ENCODE measurements at places on chromosomes 4 and X.

- no peak for DNase-seq
These were observed 548.4 kb downstream of the KLHL13 start for GRCh38 chrX:117568238-117568637.

DNA sequence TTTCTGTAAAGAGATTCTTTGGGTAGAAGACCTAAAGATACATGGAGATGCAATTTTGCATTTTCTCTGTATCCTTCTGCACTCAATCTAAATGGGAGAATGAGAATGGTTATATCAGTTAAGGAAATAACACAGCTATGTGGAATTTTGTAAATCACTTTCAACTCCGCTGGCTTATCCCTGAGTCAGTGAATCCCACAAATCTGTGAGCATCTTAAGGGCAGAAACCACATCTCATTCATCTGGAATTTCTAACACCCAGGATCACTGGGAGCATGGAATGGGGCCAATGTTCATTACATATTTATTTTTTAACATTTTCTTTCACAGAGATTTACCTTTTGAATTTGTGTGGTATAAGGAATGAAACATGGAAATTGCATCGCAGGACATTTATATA lies 167.8 kb downstream of the CFAP47 start:
- no peak for DNase-seq

GRCh38 chr4:19473569-19473968 lies 778.1 kb upstream of the SLIT2 start:
- no peak for DNase-seq

- no peak for DNase-seq
These were observed 128.6 kb upstream of the FTHL17 start for GRCh38 chrX:31200430-31200829.

DNA sequence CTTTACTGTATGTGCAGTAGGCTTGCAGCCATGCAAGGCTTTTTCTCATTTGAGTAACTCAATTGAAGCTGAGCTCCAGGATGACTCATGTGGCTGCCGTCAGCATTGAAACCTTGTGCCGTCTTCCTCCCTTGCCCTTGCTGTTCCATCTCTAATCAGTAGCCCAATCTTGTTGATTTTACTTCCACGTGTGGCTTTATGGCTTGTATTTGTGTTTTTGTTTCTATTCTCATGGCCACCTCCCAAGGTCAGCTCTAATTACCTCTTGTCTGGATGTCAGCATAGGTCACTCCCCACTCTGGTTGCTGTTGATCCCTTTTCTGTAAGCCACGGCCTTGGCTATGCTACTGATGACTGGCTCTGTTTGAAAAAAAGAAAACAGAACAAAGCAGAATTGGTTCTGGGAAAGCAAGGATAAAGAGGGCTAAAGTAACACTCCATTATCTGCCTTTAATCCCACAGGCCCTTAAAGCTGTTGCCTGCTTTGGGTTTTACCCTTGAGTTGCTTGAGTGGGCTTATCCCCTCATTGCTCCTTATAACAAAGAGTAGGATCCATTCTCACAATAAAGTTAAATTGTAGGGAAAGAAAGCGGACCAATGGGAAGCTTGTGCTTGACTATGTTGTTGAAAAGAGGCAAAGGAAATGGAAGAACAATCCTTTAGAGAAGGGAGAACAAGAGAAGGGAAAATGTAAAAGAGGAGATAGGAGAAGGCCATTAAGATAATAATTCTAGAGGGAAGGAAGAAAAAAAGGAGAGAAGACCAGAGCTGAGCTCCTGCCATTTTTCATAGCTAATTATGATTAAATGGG lies 173.9 kb upstream of the PGRMC2 start:
- no peak for DNase-seq

DNA sequence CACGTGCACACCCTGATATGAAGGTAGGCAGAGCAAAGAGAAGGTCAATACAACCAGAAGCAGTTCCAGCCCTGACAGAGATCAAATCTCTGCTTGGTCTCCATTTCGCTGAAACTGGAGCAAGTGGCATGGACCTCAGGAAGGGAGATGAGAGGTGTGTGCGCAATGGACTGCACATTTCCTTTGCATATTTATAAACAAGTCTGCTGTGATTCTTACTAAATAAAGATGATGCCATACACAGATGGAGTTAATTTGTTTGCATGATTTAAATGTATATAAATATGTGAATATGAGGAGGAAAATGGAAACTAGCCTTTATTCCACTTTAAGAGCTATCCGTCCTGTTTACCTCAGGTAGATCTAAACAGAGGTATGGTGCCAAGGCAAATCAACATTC lies 2.1 kb upstream of the SCRG1 start:
- DNase-seq, result no peak

- no peak for DNase-seq
These were observed 168.7 kb upstream of the PPP1R2C start for GRCh38 chrX:42946544-42947194.

DNA sequence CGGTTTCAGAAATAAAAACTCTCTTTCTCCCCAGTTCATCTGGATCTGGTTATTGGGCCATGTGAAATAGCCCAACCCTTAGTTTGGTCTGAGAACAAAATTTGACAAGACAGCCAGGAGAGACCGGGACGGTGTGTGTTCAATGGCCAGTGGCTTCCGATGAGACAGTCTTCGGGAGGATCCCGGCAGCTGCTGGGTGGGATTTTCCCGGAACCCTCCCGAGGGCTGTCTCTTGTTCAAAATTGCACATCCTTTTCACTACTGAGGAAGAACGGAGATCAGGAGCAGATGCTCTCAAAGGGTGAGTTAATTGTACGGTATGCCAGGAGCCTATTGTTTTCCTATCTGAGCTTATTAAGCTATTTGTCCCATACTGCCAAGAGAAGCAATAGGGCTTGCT lies 166.5 kb downstream of the PRR32 start:
- DNase-seq, result no peak

GRCh38 chr4:41573502-41574001 lies 35.6 kb downstream of the LIMCH1 start:
- no peak for DNase-seq

DNA sequence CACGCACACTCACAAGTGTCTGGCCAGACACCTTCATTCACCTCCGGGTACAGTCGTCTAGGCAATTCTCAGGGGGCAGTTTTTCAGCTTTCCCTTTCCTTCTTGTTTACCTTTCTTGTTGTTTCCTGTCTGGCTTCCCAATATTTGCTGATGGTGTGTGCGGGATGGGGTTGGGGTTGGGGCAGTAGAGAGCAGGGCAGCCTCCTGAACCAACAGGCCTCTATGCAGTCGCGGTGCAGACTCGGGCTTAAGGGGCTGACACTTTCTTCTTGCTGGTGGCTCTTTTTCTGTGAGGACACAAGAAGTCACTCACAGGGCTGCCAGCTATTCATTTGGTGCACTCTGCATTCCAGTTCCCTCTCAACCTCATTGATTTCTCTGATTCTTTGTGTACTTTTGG lies 56.4 kb downstream of the NBDY start:
- no peak for DNase-seq

- DNase-seq, result no peak
These were observed 10.3 kb upstream of the SLC10A4 start for GRCh38 chr4:48472794-48473193.

- no peak for DNase-seq
These were observed 371.8 kb upstream of the NR3C2 start for GRCh38 chr4:148814030-148814429.

GRCh38 chrX:46407753-46408130 lies 137.5 kb downstream of the ZNF674 start:
- DNase-seq, result no peak

- DNase-seq, result no peak
These were observed 22.3 kb downstream of the TEC start for GRCh38 chr4:48247142-48247877.

DNA sequence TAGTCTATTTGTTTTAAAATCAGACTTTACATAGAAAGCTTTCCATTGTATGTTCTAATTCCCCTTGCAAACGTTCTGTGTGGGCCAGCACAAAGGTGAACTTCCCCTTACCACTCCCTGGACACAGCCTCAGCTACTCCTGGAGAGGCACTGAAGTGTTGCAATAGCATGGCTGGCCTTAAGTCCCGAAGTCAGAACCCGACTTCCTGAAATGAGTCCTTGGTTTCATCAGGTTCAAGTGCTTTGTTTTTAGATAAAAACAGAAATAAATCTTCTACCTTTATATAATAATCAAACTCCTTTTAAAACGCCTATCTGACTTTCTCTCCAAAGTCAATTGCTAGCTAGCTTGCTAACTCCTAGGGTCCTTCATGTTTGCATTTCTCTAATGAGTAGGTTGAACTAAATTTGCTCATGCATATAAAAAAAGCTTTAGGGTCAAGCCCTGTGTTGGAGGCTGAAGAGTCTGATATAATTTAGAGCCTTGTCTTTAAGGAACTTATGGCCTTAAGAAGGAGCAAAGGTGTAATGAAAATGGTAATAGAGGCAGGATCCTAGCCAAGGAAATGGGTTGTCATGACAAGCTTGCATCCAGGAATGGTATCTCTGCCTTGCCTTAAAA lies 9.0 kb downstream of the BMP3 start:
- DNase-seq, result no peak

DNA sequence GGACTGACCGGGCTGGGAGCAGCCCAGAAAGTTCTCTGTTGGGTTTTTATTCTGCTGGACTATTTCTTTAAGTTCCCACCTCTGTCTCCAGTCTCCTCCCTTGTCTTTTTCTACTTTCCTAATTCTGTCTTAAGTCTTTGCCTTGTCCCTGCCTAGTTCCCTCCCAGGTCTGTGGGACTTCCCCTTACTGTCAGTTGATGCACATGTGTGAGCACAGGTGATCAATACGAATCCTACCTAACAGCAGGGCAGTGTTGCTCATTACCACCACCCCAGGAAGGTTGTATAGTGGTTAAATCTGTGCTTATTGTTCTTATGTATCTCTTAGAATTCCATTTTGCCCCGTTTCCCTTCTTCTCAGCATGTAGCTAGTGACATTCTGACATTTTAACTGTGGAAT lies 62.1 kb downstream of the GALNTL6 start:
- DNase-seq, result no peak

DNA sequence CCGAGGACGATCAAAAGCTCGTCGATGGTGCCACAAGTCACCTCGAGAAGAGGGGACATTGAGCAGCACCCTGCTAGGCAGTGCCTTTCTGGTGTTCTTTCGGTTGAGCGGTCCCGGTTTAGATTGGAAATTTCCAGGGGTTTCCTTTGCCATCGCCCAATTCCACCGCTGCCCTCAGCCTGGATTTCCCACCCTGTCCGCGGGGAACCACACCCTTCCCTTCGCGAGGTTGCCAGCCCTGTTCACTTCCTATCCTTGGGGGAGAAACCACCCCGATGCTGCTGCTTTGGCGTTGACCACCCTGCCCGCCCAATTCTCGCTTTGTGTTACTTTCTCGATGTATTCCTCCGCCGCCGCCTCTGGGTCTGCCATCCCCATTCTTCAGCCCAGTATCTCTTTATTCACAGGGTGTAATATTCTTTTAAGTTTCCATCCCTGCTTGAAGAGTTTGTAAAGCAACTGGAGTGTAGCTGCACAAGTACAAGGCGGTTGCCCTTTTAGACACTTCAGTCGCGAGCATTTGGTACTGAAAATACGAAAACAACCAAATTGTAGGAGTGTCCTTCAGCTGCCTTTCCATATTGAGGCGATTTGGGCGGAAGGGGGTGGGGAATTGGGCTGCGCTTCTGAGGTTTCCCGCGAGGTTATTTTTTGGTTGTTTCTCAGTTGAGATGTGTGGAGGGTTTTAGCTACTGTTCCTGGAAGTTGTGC lies 1.1 kb downstream of the OGT start:
- peak; percentile 58 for DNase-seq

- DNase-seq, result no peak
These were observed 13.9 kb upstream of the BMPR1B start for GRCh38 chr4:94743838-94744237.

GRCh38 chr4:167117273-167117672 lies 117.0 kb downstream of the SPOCK3 start:
- DNase-seq, result no peak

DNA sequence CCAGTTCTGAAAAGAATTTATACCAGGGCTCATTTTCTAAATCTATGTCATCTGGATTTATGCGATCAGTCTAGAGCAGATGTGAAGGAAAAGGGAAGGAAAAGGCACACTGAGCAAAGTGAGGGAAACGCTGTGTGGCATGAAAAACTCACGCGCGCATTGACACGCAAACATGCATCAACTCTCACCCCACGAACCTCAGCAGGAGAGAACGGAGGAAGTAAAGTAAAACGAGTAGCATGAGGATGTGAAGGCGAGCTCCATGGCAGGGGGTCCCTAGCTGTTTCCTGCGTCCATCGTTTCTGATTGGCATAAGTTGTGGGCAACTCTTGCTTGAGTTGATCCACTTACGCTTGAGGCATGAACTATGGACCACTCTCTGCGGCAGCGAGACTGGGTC lies 102.8 kb upstream of the PDLIM3 start:
- no peak for DNase-seq

DNA sequence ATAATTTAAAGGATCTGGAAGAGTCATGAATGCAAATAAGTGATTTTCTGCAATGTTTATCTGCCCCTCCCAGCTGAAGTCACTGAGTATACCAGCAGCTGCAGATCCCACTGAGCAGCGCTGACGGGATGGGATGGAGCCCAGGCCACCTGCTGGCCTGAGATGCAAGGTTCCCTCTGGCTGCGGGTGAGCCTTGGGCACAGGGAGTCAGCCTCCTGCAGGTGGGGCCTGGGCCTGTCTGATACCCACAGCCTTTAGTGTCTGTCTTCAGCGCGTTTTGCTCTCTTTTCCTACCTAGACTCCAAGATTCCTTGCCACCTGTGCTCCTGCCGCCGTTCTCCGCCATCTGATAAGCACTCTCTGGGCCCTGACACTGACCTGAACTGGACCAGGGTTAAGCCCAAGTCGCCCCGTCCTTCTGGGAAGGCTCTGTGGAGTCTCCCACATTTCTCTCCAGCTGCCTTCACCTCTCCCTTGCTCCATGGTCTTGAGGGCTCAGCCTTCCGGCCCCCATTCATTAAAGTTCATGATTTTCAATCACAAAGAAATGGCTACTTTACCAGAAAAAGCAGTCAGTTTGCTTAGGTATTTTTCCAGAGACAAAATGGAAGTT lies 223.1 kb upstream of the FAT1 start:
- no peak for DNase-seq

GRCh38 chr4:58064653-58065052 lies 954.5 kb upstream of the IGFBP7 start:
- DNase-seq, result no peak

DNA sequence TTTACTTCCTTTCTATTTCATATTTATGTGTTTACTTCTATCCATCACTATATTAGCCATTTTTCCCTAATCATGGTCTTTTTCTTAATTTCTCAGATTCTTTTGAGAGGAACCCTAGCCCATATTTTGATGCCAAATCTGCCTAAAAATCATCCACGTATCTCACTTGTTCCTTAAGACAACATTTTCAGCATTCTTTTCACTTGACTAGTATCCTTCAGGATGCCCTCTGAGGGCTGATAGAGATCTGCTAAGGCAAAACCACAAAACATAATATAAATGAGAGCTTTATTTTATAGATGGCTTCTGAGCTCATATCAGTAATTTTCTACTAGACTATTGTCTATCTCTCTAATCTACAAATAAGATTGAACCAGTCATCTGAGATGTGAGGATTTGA lies 341.9 kb downstream of the GPM6A start:
- no peak for DNase-seq

DNA sequence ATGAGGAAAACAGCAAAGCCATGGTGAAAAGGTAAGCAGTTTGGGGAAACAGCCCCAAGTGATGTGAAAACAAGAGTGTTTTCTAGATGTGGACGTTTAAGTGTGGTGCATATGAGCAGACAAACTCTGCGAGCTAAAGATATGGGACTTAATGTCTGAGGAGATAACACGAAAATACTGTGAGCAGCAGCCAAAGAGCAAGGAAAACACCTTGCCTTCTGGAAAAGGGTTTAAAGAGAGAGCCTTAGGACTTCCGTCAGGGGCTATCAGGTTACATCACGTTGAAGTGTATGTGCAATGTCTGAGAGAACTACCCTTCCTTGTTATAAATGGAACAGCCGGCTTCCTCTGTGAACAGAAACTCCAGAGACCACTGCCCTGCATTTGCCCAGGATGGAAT lies 54.2 kb downstream of the LEF1 start:
- no peak for DNase-seq

Data from activated CD8-positive, alpha-beta memory T cell treated with anti-CD3 and anti-CD28 coated beads, Interleukin-2, amount 50 U/mL, for 4 hours (primary cell).